Aorta (tissue), 5 donors: ENCODE measurements at places on chromosomes 3 and 15.
A peak's percentile ranks its signal among the peaks of the same experiment; 100 is the strongest.

- DNase-seq = no peak
Measured at GRCh38 chr15:67873777-67874176, 33.9 kb upstream of the RNU6-1 start.

GRCh38 chr15:87450314-87450713 lies 806.2 kb downstream of the NTRK3 start:
- DNase-seq = no peak

DNA sequence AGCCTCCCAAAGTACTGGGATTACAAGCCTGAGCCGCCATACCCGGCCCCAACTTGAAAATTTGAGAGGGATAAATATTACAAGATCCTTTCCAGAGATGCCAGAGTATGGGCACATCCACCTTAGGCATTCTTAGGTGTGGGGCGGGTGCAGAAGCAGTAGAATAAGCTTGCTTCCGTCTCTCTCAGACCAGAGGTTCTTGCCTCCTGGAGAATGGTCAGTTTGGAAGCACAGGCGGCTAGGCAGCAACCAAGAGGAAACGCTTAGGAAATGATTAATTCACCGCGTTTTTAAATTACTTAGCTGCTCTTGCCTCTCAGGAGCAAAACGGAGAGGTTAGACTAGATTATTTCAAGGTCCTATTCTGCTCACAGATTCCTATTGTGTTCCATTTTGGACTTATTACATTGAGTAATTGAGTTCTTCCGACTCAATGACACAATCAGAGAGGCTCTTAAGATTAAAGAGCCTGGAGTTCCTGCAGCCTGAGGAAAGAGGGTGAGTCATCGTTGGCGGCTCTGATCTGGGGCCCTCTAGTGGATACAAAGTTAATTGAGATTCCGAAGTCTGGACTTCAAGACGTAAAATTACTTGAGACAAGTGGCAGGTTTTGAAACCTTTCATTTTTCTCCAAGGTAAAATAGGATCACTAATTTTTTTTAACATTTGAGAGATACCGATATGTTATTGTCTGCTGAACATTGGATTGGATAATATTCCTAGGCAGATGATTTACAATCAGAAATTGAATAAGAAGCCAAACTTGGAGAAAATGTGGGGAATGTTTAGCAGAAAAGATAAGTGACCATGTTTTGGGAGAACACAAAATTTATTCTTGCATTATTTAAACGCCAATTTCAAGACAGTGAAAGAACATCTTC lies 5.8 kb upstream of the TOPAZ1 start:
- peak; percentile 59 for DNase-seq

DNA sequence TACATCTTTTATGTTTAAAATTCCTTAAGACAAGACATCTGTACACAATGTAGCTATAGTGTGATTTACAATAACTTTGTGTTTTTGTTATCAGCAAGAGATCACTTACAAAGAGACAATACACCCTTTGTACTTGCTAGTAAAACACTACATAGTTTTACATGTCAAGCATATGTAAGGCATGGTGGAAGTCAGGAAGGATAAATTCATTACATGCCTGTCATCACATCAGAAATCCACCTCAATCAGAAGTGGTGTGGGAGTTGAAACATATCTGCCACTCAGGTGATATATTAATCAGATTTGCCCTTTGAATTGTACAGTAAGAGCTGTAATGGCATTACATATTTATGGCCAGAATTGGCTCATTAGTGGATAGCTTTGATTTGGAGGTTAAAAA lies 95.5 kb downstream of the MBNL1 start:
- DNase-seq = no peak

DNA sequence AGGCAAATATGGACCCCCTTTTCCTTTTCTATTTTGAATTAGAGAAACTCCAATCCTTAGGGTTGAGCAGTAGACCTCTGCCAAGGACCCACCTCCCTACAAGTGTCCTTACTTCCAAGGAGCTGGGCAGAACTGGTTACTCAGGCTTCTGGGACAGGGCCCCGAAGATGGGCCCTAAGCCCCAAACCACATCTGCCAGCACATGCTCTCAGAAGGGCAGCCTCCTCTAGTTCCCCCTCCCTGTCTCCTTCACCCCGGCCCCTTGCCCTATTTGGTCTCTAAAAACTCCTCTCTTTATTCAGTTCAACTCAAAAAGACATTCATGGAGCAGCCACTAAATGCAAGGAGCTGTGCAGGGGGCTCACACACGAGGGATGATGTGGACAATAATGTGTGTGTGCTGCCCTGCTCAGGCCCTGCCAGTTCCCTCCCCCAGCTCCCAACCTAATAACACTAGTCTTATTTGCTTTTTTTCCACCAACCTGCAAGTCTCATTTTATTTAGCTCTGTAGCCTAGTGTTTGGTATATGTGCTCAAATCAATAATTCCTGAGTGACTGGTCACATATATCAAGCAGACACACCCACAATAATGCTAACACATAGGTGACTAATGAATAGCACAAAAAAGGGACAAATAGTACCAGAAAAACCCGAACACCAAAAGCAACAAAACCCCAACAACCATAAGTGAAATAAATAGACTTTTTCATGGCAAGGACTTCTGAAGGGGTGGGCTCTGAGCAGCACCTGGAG lies 12.2 kb downstream of the ZDHHC3 start:
- no peak for DNase-seq
